ENCODE measurements at places on chromosomes 4 and X. TPM values are rescaled to one million over a fixed set of nuclear protein-coding genes. Genes with fewer than 3 reads are reported as not detected.

DNA sequence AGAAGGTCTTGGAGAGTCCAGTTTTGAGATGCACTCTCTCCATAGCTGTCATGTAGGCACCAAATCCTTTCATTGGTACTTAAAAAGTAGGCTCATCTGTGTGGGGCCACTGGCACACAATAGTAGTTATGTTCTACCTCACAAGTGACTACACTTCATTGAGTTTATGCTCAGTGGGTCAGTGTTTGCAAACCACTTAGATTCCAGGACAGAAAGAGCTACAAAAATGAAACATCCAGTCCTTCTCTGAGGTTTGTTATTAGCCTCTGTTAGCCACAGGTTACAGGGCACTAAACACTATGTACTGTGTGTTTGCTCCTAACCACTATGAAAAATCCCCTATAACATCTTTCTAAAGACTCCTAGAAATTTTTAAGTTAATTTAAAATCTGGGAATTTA, 13.8 kb downstream of the RAB28 start:
- no peak for DNase-seq

The UGT2A1 gene
- total RNA-seq: not detected

- no peak for DNase-seq
Observed at GRCh38 chr4:508675-509638, 9.9 kb downstream of the PIGG start.

DNA sequence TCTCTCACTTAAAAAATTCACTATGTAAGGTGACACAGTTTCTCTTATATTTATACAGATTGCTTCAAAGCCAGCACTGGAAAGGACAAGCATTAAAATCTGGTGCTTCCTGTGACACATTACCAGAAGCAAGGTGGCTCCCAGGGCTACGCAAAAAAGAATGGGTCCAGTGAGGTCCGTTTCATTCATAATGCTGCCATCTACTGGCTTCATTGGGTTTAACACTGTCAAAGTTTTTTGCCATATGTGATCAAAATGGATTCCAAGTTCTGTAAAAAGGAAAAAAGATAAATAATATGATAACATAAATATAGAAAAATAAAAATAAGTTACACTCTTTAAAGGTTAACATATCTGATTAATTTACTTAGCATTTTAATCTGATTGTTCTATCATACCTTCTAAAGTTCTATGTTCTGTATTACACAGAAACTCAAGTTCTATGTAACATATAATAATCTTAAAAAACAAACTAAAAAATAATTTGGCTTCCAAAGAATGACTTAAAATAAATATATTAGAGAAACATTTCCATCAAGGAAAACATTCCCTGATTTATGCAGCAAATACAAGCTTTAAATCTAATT, 22.1 kb downstream of the YIPF7 start:
- DNase-seq: peak; percentile 27

The TMPRSS11B gene
- total RNA-seq: not detected

The CCKAR gene
- total RNA-seq: not detected

DNA sequence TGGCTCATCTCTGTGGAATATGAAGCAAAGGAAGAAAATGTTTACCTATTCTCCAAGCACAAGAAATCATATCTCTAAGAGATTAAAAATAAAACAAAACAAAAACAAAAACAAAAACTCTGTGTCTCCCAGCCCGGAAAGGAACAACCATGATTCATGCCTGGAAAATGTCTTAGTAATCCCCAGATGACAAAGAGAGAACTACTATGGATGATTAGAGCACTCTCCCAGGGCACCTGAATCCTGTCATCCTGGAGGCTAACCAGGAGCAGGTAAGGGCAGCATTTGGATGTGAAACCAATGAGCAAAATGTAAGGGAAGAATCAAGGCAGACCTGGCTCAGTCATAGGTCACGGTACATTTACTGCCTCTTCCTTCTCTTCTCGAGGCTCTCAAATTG, 1.7 kb upstream of the AKAP4 start:
- no peak for DNase-seq

DNA sequence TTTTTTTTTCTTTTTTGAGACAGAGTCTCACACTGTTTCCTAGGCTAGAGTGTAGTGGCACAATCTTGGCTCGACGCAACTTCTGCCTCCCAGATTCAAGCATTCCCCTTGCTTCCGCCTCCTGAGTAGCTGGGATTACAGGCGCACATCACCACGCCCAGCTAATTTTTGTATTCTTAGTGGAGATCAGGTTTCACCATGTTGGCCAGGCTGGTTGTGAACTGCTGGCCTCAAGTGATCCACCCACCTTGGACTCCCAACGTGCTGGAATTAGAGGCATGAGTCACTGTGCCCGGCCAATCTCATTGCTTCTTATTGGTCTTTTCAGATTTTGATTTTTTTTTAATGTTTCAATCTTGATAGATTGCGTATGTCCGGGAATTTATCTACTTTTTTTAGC, 124.4 kb downstream of the NBDY start:
- DNase-seq: no peak

The FGF13 gene
- 0.29 TPM for total RNA-seq

- DNase-seq: no peak
Observed at GRCh38 chr4:93409035-93409434, 419.5 kb upstream of the ATOH1 start.

DNA sequence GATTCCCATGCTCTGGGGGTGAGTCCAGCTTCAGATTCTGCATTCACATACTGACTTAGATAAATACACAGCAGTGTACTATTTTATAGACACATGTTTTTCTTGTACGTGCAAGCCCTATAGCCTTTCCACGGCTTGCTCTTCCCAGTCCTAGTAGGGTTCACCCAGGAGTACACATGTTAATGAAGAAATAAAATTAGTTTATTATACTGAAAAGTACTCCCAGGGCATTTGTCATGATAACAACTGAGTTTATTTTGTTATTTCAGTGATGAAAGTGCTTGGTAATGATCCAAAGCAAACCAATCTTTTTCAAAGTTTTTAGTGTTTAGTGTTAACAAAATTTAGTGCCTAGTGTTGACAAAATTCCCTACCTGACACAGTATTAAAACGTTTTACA, 21.3 kb downstream of the MAPK10 start:
- DNase-seq: no peak

DNA sequence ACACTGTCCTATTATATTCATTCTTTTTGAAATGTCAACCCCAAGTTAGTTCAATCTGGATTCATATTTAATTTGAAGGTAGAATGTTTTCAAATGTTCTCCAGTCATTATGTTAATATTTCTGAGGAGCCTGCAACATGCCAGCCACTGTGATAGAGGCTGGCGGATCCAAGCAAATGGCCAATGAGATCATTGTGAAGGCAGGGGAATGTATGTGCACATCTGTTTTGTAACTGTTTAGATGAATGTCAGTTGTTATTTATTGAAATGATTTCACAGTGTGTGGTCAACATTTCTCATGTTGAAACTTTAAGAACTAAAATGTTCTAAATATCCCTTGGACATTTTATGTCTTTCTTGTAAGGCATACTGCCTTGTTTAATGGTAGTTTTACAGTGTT, 1.6 kb downstream of the CXCL1 start:
- DNase-seq: no peak

GRCh38 chr4:14716691-14717090, 285.6 kb upstream of the CPEB2 start:
- DNase-seq: no peak

The SLC39A8 gene
- 22.8 TPM for total RNA-seq

DNA sequence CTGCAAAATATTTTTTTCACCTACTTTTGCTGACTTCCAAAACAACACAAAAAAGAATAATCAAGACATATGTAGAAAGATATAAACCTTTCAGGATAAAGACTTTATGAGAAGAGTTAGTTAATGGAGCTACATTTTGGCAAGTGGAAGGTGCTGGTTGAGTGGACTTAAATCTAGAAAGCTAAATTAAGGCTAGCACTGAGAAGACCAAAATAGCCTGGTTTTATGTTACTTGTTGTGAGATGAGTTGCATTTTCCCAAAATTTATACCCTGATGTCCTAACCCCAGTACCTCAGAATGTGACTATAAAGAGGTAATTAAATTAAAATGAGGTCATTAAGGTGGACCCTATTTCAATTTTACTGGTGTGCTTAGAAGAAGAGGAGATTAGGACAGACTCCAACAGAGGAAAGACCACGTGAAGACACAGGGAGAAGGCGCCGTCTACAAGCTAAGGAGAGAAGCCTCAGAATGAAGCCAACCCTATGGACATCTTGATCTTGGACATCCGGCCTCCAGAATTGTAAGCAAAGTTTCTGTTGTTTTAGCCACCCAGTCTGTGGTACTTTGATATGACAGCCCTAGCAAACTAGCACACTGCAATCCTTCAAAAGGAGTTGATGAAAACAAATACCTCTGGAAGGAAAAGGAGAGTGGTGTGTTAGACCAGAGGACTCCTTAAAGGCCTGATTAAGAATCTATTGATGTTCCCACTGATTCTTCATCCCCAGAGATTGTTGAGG, 67.4 kb downstream of the FGFBP1 start:
- no peak for DNase-seq

- peak; percentile 59 for DNase-seq
Observed at GRCh38 chr4:173243321-173243720, 74.7 kb downstream of the GALNT7 start.

The RAB9B gene
- total RNA-seq: not detected

GRCh38 chr4:117137145-117137544, 51.8 kb upstream of the TRAM1L1 start:
- DNase-seq: peak; percentile 87

The ODAM gene
- total RNA-seq: not detected

The RBM47 gene
- 54.3 TPM for total RNA-seq

The USP17L27 gene
- total RNA-seq: not detected

The RBM46 gene
- not detected for total RNA-seq
